ENCODE measurements at places on chromosomes 3 and 15.
A peak's percentile ranks its signal among the peaks of the same experiment; 100 is the strongest.

DNA sequence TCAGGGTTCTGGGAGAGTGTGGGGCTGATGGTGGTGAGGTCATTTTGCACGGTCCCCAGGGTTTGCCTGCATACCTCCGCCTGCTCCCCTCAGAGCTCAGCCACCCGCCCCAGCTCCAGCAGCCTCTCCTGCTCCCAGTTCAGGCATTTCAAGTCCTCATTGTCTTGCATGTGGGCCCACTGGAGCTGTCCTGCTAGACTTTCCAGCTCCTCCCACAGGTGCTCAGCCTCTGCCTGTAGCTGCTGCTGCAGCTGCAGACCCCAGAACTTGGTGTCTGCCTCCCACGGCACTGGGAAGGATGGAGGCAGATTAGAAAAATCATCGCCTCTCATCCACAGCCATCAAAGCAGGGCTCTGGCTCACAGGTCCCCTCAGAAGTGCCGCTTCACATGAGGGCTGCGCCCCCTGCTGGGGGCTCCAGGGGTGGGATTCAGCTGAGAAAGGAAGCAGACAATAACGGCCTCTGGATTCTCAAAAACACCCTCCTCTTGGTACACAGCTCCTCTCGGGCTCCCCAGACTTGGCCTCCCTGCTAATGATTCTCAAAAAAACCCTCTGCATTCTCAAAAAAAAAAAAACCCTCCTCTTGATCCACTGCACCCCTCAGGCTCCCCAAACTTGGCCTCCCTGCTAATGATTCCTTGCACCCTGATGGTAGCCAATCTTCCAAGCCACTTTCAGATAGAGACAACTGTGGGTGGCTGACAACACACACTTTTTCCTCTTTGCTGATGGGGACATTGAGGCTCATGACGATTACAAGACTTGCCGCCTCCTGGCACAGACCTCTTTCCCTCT, 89.3 kb upstream of the C2CD4B start:
- peak; percentile 5 for DNase-seq

- DNase-seq, result no peak
Measured at GRCh38 chr15:69159805-69160140, 662 bp upstream of the GLCE start.

DNA sequence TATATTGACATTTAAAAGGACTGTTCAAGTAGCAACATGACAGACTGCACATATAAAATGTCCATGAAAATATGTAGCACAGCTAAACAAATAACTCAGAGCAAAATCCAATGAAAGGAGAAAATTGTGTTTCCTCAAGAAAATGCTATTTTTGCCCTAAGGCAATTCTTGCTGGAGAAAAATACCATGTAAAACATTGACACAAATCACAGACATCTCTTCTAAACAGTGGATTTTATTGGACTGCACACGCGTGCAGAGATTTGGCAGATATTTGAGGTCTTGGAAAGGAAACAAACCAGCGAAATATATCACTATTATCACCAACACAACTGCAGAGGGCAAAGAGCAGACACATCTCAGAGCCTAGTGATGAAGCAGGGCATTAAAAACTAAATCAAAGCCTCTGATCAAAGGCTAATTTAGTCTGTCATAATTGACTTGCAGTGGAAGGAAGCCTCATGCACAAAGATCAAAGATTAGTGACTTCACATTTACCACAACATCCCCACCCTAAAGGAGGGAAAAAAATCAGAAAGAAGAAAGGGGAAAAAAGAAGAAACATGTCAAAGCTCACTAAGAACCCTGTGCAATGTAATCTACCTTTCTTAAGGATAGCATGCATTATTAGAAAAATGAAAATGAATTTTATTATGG, 52.4 kb downstream of the CHL1 start:
- DNase-seq, result no peak

- no peak for DNase-seq
Measured at GRCh38 chr3:15300323-15301078, 31.9 kb downstream of the SH3BP5 start.

DNA sequence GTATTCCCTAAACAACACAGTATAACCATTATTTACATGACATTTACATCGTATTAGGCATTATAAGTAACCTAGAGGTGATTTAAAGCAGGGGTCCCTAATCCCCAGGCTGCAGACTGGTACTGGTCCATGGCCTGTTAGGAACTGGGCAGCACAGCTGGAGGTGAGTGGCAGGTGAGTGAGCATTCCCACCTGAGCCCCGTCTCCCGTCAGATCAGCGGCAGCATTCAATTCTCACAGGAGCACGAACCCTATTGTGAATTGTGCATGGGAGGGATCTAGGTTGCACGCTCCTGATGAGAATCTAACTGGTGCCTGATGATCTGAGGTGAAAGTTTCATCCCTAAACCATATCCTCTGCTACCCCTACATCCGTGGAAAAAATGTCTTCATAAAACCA, 138.2 kb downstream of the ATP10A start:
- no peak for DNase-seq

- no peak for DNase-seq
Measured at GRCh38 chr3:170999737-171000242, 26.7 kb downstream of the SLC2A2 start.
